Activated CD8-positive, alpha-beta memory T cell treated with anti-CD3 and anti-CD28 coated beads, Interleukin-2, amount 50 U/mL, for 48 hours (primary cell): ENCODE measurements at places on chromosomes 1 and 21.

DNA sequence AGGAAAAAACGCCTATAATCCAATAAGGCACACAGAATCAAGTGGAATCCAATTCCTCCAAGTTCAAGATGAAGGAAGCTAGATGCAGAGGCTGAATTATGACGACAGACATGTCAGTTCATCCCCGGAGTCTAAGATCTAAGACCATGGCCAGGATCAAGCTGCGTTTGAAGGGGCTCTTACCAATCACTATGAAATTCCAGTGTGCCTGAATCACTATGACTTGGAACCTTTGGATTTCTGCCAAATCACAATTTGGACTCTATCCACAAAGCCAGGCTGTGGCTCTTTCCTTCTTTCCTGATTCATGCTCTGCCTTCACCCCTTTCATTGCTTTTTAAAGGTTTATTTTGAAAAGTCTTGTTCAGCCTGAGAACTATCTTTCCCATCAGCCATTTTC lies 17.1 kb downstream of the OLIG2 start:
- no peak for DNase-seq

DNA sequence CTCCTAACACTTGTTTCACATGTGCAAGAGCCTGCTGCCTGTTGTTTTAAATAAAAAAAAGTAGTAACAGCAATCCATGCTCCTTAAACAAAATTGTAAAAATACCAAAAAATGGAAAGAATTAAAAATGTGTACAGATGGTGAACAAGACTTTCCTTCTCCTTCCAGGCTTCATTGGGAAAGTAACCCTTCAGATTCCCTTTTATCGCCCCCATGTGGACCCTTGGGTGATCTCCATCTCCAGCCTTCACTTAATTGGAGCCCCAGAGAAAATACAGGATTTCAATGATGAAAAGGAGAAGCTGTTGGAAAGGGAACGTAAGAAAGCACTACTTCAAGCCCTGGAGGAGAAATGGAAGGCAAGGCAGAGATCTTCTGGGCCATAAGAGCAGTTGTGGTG lies 14.2 kb downstream of the VPS13D start:
- DNase-seq: no peak

- DNase-seq: no peak
These were observed 134.0 kb downstream of the FAM78B start for GRCh38 chr1:166032572-166033371.

- DNase-seq: no peak
These were observed 344.0 kb downstream of the ASTN1 start for GRCh38 chr1:176820391-176821031.

GRCh38 chr1:27816921-27817630 lies 13.5 kb upstream of the PPP1R8 start:
- no peak for DNase-seq

DNA sequence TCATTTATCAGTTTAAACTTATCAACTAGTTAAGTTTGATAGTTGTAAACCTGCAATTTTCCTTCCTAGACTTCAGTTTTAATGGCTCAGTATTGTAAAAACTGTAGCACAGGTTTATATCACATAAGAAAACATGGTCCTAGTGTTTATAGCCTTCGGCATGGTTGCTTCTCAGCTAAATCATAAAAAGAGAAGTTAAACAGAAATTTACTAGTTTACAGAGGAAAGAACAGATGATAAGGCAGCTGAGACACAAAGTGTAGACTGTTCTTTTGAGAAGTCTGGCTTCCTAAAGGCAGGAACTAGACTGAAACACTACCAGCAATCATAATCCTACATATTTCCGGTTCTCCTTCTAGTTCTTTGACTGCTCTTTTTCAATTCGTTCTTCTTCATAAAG lies 39.8 kb downstream of the WNT2B start:
- DNase-seq: no peak

GRCh38 chr1:168088511-168089325 lies 48.0 kb downstream of the GPR161 start:
- DNase-seq: no peak

DNA sequence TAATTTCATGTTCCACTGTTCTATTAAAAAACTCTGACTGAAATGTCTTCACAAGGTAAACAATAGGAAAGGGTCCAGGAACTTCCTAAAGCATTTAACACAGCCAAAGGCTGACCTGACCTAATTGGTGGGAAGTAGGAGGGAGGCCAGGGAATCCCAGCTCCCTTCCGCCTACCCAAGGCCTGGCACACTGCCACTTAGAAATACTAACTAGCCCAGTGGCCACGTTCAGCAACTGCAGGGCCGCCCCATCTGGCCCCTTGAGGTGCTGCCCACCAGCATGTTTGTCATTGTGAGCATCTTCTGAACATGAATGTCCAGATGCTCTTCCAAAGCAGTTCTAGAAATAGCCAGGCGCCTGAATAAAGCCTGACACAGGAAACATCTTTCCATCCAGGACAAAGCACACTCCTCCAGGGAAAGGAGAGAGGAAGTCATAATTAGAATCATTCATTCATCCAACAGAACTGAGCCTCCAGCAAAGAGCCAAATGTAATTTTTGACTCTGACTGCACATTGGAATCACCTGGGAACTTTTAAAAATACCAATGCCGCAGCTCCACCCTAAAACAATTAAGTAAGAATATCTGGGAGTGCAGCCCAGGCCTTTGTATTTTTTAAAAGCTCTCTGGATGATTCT lies 44.6 kb upstream of the BCL9 start:
- no peak for DNase-seq

GRCh38 chr1:12343823-12344487 lies 114.1 kb downstream of the VPS13D start:
- no peak for DNase-seq

- DNase-seq: no peak
These were observed 1201.9 kb downstream of the BRINP3 start for GRCh38 chr1:189275796-189276195.
